ENCODE measurements at places on chromosomes 4 and X.
A peak's percentile ranks its signal among the peaks of the same experiment; 100 is the strongest.

DNA sequence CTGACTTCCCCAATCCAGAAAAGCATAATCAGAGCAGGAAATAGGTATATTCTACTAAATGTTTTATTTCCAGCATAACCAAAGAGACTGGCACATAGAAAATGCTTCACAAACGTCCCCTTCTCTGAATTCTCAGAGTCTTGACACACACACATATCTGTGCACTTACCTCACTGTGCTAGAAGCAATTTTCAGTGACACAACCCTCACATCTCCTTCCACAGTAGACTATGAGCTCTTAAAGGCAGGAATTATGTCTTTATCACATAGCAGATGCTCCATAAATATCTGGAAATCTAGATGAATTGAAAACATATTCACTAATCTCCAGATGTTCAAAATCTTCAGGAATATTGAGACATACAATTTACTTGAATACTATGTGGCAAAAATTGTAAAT lies 5.9 kb downstream of the SOWAHB start:
- no peak for DNase-seq

DNA sequence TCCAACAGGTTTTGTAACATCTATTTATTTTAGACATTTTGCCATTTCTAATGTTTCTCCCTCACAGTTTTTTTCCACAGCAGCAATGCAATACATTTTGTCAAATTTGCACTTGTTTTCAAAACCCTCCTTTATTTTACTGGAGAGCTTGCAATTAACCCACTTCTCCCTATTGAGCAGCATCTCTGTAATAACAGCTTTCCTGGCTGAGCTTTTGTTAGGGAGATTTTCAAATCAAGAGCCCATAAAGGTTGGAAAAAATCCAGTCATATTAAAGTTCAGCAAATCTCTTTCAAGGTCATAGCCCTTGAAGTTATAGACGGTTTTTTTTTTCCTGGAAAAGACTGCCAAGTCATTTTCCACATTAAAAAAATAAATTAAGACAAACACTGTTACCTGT lies 450.6 kb upstream of the TENM3 start:
- DNase-seq: no peak

DNA sequence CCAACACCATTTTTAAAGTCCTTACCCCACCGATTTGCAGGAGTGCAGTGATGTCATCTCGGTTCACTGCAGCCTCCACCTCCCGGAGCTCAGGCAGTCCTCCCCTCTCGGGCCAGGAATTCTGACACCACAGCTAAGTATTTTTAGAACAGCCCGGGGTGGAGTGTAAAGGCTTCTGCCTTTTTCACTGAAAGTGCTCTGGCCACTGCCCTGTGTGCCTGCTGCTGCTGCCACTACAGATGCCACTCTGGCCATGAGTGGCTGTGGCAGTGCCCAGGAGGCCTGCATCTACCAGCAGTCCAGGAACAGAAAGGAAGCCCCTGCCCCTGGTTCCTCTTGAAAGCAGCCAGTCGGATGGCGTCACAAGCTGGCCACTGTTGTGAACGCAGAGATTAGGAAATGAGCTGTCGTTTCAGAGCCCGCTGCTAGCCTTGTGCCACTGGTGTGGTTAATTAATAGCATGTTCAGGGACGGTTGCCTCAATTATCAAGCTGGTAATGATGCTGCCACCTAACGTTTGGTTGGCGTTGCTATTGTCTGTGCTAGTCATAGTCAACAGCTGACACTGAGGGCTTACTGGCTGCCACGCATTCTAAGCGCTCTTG lies 23.6 kb upstream of the TBC1D14 start:
- DNase-seq: peak; percentile 71

DNA sequence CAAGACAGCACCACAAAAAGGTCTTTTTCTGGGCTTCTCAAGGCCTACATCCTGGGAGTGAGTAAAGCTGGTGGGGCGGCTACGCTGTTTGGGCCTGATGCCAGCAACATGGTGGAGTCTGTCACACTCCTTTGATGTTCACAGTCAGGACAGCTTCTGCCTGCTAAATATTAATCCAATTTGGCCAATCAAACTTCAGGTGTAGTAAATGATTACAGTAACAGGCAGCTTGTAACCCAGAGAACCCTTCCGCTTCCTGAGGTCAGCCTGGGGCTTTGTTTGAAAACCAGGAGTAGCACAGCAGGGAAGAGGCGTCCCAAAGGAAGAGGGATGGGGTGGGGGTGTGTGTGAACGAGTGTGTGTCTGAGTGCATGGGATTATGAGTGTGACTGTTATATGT lies 220.4 kb downstream of the MAML3 start:
- peak; percentile 63 for DNase-seq

DNA sequence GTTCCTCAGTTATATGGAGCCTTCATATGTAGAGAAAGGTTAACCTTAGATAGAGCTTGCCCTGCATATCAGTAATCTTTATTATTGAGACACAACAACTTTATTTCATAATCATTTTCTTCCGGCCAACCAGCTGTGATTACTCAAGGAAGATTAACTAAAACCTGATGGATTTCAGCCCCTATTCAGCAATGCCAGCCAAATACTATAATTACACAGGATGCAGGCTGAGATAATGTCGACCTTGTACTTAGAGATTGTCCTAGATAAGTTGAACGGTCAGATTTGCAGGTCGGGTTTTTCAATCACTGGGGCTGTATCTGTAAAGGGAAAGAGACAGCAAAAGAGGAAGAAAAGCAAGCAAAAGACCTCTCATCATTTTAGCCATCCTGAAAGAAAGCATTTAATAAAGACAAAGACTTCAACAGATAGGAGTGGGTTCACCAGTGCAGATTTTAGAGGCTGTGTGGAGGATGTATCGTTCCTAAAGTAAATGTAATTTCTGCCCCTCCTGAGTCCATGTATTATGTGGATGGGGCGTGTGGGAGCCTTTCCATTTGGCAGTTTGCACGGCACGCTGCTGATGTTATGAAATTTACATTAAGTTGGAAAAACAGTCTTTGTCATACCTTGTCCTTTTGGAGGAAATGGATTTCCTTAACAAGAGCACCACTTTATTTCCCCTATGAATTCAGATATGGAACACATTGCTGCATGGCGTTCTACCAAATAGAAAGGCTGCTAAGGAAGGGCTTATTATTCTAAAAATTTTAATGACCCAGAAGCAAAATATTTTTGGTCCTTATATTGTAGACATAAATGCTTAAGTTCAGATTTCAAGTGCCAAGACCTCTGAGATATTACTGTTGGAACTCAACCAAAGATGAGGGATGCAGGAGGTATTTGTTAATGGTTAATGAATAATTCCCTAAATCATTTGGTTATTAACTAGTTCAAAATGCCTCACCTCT lies 496.7 kb downstream of the SPRY1 start:
- no peak for DNase-seq

DNA sequence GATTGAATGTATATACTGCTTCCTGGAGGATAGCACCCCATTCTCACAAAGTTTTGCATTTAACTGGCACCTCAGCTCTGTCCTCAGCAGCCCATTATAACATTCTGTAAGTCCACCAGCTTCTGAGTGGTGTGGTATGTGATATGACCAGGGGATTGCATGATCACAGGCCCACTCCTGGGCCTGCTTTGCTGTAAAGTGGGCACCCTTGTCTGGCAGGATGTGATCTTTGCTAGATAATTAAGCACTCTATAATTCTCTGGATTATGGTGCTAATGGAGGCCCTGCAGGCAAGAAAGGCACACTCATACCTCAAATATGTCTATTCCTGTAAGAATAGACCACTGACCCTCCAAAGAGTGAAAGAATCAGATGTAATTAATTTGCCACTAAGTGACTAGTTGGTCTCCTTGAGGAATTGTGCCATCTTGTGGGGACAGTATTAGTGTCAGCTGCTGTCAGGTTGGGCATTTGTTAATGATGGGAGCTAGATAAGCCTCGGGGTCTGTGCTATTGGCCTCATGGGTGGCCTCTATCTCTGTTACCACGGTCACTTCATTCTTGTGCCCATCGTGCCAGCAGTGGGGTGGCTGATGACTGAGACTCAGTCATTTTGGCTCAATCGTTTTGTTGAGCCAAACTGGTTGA lies 2.2 kb upstream of the CFI start:
- DNase-seq: peak; percentile 59

- peak; percentile 19 for DNase-seq
Measured at GRCh38 chr4:128461291-128462102, 173.9 kb upstream of the PGRMC2 start.

GRCh38 chr4:144384408-144384807 lies 243.9 kb upstream of the GYPA start:
- no peak for DNase-seq

DNA sequence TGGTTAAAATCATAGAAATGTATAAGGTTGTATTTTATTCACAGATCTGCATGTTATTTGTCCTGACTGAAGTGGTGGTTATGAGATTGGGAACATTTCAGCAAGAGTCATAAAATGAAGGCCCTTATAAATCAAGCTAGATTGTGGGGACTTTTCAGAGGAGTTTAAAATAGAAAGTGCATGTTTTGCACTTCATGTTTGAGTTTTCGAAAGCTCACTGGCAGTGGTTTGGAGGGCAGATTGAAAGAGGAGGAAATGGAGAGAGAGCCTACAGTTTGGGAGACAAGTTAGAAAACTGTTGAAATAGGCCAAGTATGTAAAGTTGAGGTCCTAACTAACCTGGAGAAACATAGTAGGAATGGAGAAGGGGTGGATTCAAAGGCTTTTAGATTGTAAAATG lies 124.9 kb downstream of the KDM6A start:
- DNase-seq: no peak
